HepG2 (cell line): ENCODE measurements at places on chromosomes 3 and 15. TPM values are rescaled to one million over a fixed set of nuclear protein-coding genes. Genes with fewer than 3 reads are reported as not detected.

UCN2 gene
- total RNA-seq: 0.07 and 0.13 TPM in 2 replicates

- peaks cover 43% of the 10 kb centered on the region for H3K4me1 ChIP-seq
- H3K4me3 ChIP-seq: no peak overlapping the region
- H3K27ac ChIP-seq: peak overlapping the region; percentile 86
- peak; percentile 78 for DNase-seq
- H3K27me3 ChIP-seq: no peaks in the 10 kb centered on the region
- H3K36me3 ChIP-seq: peaks cover 3% of the 10 kb centered on the region
Observed at GRCh38 chr3:47065681-47066080, 86.2 kb downstream of the NBEAL2 start.

- no peaks in the 10 kb centered on the region for H3K36me3 ChIP-seq
- peaks cover 41% of the 10 kb centered on the region for H3K4me1 ChIP-seq
- H3K27me3 ChIP-seq: no peaks in the 10 kb centered on the region
- no peak for DNase-seq
- H3K27ac ChIP-seq: no peak overlapping the region
- no peak overlapping the region for H3K4me3 ChIP-seq
Observed at GRCh38 chr3:177481329-177481728, 284.0 kb upstream of the TBL1XR1 start.

- no peak overlapping the region for H3K27ac ChIP-seq
- no peaks in the 10 kb centered on the region for H3K36me3 ChIP-seq
- H3K4me1 ChIP-seq: peaks cover 7% of the 10 kb centered on the region; the same call in 1 of the 2 replicates
- no peaks in the 10 kb centered on the region for H3K27me3 ChIP-seq
- DNase-seq: peak; percentile 3
Observed at GRCh38 chr3:142618917-142619461, 22.8 kb downstream of the PLS1 start.
